Naive thymus-derived CD8-positive, alpha-beta T cell (primary cell): ENCODE measurements at places on chromosomes 7 and 10. TPM values are rescaled to one million over a fixed set of nuclear protein-coding genes. Genes with fewer than 3 reads are reported as not detected.

Gene SERPINE1
- not detected for total RNA-seq

Gene ZNF488
- not detected for total RNA-seq

Gene NPFFR1
- not detected for total RNA-seq

Gene LIPF
- total RNA-seq: not detected

Gene ZNF783
- 46.0 TPM for total RNA-seq

Gene HECW1
- total RNA-seq: not detected

Gene GPR15LG
- not detected for total RNA-seq

Gene ZSCAN21
- 10.5 TPM for total RNA-seq

- H3K4me3 ChIP-seq: no peak overlapping the region
- H3K36me3 ChIP-seq: no peaks in the 10 kb centered on the region
Observed at GRCh38 chr7:107725138-107725740, 18.7 kb upstream of the CBLL1 start.

- H3K27me3 ChIP-seq: no peaks in the 10 kb centered on the region
- no peak overlapping the region for H3K27ac ChIP-seq
- no peaks in the 10 kb centered on the region for H3K36me3 ChIP-seq
- no peak overlapping the region for H3K4me3 ChIP-seq
- no peak for DNase-seq
- no peaks in the 10 kb centered on the region for H3K4me1 ChIP-seq
Observed at GRCh38 chr10:103638948-103639347, 145.4 kb downstream of the NEURL1 start.

GRCh38 chr7:136027160-136027559, 50.0 kb upstream of the MTPN start:
- no peak for DNase-seq
- H3K4me1 ChIP-seq: no peaks in the 10 kb centered on the region
- H3K4me3 ChIP-seq: no peak overlapping the region
- H3K27me3 ChIP-seq: no peaks in the 10 kb centered on the region

DNA sequence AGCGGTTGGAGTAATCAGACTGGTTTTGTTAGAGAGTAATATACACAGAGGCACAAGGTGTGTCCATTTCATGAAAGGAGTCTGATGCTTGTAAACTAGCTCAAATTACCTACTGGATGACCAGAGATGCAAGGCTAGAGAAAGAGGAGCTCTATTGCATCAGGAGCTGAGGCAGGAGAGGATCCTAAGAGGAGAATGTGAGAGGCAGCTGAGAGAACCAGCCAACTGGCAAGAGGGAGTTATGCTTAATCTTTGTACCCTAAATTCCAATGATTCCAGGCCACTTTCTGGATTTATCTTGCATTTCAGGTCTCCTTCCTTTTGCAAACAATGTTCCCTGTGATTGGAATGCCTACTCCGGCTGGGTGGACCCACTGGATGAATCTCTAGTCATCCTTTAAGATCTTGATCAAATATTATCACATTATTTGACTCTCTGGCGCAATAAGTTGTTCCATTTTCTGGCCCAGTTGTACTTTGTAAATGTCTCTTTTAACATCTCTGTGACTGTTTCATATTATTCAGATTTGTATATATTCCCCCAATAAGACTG, 57.5 kb upstream of the PTPN12 start:
- H3K4me1 ChIP-seq: peaks cover 5% of the 10 kb centered on the region
- H3K36me3 ChIP-seq: no peaks in the 10 kb centered on the region
- no peak for DNase-seq
- no peak overlapping the region for H3K4me3 ChIP-seq

- DNase-seq: no peak
- H3K36me3 ChIP-seq: peaks cover 2% of the 10 kb centered on the region
- no peak overlapping the region for H3K27ac ChIP-seq
- H3K27me3 ChIP-seq: no peaks in the 10 kb centered on the region
- H3K4me1 ChIP-seq: no peaks in the 10 kb centered on the region
Observed at GRCh38 chr10:34538281-34538829, 276.7 kb downstream of the PARD3 start.

- H3K36me3 ChIP-seq: no peaks in the 10 kb centered on the region
- H3K27me3 ChIP-seq: peaks cover 19% of the 10 kb centered on the region
- DNase-seq: no peak
- H3K27ac ChIP-seq: peak overlapping the region; percentile 44
- no peak overlapping the region for H3K4me3 ChIP-seq
Observed at GRCh38 chr7:123761729-123762128, 12.9 kb upstream of the WASL start.

DNA sequence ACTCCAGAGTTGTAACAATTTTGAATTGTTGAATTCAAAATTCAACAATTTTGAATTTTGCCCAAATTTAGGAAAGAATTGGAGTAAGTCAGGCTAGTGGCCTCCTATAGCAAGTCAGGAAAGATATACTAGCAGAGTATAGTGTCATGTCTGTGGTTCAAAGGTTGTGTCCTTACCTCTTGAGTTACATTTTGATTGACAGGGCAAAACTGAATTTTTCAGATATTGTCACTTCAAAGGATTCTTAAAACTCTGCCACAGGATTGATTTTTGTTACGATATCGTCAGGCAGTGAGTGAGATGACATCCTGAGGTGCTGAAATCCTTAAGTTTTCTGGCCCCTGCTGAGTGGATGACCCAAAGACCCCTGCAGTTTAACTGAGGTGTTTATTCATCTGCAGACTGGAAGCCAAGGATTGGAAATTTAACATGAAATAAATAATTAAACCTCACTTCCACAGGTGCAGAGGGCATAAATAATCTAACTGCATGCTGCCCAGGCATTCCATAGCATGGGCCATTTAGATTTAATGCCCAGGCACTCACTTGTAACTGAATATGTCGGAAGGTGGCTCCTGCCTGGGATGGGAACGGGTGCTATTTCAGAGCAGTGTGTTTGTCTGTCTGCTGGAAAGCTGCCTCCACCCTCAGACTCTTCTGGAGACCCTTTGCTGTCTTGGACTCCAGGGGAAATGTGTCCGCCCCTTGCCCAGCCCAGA, 50.8 kb downstream of the RBM20 start:
- H3K27me3 ChIP-seq: no peaks in the 10 kb centered on the region
- DNase-seq: no peak
- H3K4me3 ChIP-seq: no peak overlapping the region
- no peak overlapping the region for H3K27ac ChIP-seq
- no peaks in the 10 kb centered on the region for H3K4me1 ChIP-seq

DNA sequence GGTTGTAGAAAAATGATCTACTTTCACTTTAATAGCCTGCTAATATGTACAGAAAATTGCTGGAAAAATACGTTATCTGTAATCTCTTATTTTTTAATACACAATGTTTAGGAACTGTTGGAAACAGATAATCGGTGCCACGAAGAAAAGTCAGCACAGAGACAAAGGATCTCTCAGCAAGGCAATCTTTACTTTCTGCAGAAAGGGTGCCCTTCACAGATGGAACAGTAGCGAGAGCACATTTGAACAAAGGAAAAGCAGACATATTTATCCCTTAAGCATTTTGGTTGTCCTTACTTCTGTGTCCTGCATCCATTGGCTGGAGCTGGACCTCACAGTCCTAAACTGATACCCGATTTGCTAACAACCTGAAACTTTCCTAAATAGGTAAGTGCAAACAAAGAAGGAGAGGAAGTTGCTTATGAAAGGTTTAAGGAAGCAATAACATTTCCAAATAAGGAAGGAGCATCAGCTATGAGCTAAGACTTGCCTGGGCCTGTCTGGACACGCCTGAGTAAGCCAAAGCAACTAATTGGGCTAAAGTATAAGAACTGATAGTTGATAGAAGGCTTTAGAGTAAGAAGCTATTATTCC, 640.0 kb downstream of the SH2D4B start:
- no peak for DNase-seq
- no peak overlapping the region for H3K4me3 ChIP-seq
- no peak overlapping the region for H3K27ac ChIP-seq
- H3K4me1 ChIP-seq: no peaks in the 10 kb centered on the region
- H3K36me3 ChIP-seq: peaks cover 4% of the 10 kb centered on the region

GRCh38 chr7:73746378-73746777, 7.8 kb upstream of the ABHD11 start:
- no peaks in the 10 kb centered on the region for H3K27me3 ChIP-seq
- H3K4me3 ChIP-seq: no peak overlapping the region
- H3K27ac ChIP-seq: peak overlapping the region; percentile 22
- no peaks in the 10 kb centered on the region for H3K36me3 ChIP-seq
- no peak for DNase-seq

DNA sequence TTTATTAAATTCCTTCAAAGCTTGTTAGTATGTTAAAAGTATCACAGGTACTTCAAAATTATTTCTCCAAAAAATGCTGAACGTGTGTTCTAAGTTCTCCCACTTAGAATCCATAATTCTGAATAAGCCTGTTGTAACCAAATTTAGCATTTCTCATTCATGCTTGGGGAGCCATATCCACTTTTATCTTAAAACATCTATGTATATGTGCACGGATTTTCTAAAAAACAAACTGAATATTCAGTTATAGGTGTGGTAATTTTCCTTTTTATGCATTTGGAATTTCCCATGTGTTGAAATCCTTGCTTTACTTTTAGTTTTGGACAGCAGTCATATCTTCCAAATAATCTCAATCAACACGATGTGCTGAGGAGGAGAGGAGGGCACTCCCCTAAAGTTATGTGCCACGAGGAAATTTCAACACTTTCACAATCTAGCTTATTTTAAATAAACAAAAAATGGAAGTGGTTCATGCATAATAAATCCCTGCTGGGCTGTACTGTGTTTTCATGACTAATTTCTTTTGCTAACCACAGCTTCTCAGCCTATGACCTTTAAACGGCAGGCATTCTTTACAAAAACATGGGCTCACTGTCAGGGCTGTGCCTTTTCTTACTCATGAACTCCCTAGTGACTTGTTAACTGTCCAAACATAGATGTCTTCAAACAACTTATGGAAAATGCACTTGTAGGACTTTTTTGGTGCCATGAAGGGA, 380.3 kb upstream of the SEMA3C start:
- no peak for DNase-seq
- H3K36me3 ChIP-seq: no peaks in the 10 kb centered on the region
- no peaks in the 10 kb centered on the region for H3K4me1 ChIP-seq
- H3K4me3 ChIP-seq: no peak overlapping the region

- no peaks in the 10 kb centered on the region for H3K4me1 ChIP-seq
- no peak overlapping the region for H3K27ac ChIP-seq
- H3K36me3 ChIP-seq: no peaks in the 10 kb centered on the region
- no peaks in the 10 kb centered on the region for H3K27me3 ChIP-seq
- H3K4me3 ChIP-seq: no peak overlapping the region
Observed at GRCh38 chr7:89247207-89247606, 451.7 kb upstream of the TEX47 start.

DNA sequence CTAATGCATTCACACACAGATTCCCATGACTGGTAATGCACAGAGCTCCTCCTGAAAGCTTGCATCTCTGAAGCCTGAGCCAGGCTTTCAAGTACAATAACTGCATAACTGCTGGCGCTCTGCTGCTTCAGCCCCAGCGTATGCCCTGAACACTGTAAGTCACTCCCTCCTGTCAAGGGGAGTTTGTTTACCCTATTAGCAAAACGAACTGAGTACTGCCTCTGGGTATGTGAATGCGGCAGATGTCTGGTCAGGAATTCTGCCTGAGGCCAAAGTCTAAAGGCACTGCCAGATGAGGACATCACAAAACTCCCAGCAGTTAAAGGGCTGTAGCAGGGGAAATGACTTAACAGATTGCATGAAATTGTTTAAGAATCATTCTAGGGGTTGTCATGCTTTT, 97.7 kb downstream of the NRCAM start:
- peaks cover 10% of the 10 kb centered on the region for H3K4me1 ChIP-seq
- H3K36me3 ChIP-seq: peaks cover 28% of the 10 kb centered on the region
- H3K27ac ChIP-seq: no peak overlapping the region

DNA sequence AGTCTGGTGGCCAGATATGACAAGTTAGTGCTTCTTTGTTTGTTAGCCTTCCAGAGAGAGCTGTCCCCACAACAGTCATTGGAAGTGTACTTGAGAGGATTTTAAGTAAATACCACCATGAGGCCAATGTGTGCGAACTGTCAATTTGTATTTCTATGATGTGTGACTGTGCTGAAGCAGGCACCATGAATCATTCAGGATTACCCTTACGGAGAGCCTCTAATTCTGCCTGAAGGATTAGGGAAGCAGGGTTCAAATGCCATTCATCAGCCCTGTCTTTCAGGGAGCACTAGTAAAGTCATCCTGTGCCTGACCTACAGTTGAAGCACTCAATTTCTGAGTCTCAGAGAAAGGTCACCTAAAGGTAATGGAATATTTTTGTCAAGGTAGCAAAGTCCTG, 109.3 kb downstream of the GATA3 start:
- H3K36me3 ChIP-seq: peaks cover 30% of the 10 kb centered on the region
- peaks cover 8% of the 10 kb centered on the region for H3K4me1 ChIP-seq
- DNase-seq: no peak
- no peak overlapping the region for H3K27ac ChIP-seq
- H3K4me3 ChIP-seq: no peak overlapping the region

DNA sequence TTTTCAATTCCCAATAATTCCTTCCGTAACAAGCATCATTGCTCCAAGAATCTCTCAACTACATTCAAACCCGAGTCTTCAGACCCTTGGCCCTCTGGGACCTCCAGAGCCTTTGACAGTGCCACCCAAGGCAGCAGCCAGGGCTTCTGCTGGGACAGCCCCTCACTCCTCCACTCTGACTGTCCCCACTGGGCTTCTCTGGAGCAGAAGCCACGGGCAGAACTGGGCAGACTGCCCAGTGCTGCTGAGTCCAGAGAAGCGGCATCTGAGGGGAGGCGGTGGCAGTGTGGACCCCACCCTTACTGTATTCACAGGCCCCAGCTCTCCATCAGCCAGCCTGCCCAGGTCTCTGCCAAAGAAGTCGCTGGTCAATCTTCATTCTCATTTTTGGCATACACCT, 8.8 kb downstream of the CYREN start:
- peak overlapping the region; percentile 86 for H3K27ac ChIP-seq
- no peak for DNase-seq

DNA sequence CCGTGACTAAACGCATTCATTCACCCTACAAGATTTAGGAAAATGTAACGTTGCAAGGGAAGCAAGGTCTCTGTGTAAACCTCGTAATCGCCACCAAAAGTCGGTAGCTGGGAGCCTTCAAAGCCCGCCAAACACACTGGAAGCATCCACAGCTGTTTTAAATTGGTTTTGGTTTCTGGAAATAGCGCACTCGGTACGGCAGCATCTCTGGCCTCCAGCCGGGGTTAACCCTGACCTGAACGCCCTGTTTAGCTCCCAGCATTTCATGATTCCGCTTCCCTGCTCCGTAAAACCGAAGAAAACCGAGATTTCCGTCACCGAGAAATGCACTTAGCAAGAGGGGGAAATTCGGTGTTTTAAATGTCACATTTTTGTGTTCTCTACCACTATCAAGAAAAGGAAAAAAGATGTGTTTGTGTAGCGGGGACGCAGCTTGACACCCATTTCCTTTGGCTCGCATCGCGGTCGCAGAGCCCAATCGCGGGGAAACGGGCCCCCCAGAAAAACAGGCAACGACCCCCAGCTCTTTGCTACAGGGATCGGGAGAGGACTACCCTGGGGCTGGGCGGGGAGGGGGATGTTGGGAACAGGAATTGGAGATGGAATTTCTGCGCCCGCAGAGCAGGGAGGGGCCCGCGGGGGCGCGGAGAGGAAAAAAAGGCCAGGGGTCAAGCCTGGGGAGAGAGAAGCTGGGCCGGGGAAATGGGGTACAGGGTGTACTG, 646 bp downstream of the SGCE start:
- peak overlapping the region; percentile 57 for H3K4me3 ChIP-seq
- H3K4me1 ChIP-seq: peaks cover 7% of the 10 kb centered on the region
- DNase-seq: no peak
- H3K27ac ChIP-seq: no peak overlapping the region
- no peaks in the 10 kb centered on the region for H3K36me3 ChIP-seq
- peaks cover 22% of the 10 kb centered on the region for H3K27me3 ChIP-seq

- H3K27ac ChIP-seq: no peak overlapping the region
- DNase-seq: no peak
- no peaks in the 10 kb centered on the region for H3K27me3 ChIP-seq
- no peak overlapping the region for H3K4me3 ChIP-seq
- peaks cover 7% of the 10 kb centered on the region for H3K4me1 ChIP-seq
Observed at GRCh38 chr7:112290065-112290464, 83.6 kb downstream of the ZNF277 start.
